Activated CD4-positive, alpha-beta T cell treated with anti-CD3 and anti-CD28 coated beads, Interleukin-2, amount 10 ng/mL, durations not matched to agents 24 days and 14 days (primary cell): ENCODE measurements at places on chromosomes 2 and 18. TPM values are rescaled to one million over a fixed set of nuclear protein-coding genes. Genes with fewer than 3 reads are reported as not detected.

The RFX8 gene
- total RNA-seq: 0.38 and 0.49 TPM in 2 replicates

The TNFAIP6 gene
- total RNA-seq: not detected in 2 replicates

GRCh38 chr2:54497763-54498680 is 41.9 kb downstream of the SPTBN1 start:
- DNase-seq: no peak

GRCh38 chr2:11290713-11291112 is 53.7 kb downstream of the ROCK2 start:
- DNase-seq: no peak

DNA sequence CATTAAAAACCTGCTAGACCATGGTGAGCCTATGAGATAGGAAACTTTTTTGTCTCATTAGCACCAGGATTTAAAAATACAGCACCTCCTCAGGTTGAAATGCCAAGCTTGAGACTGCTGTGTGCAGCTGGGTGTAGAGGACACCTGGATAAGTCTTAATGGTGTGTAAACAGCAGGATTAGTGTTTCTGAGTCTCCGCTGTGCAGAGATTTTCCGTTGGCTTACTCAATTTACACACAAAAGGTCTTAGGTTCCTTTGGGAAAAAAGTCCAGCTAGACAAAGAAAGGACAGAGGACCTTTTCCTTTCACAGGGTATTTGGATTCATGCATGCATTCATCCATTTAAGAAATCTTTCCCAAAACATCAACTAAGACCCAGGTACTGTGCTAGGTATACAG is 168.1 kb downstream of the NRXN1 start:
- no peak for DNase-seq

- no peak for DNase-seq
Measured at GRCh38 chr18:23920054-23920453, 94.5 kb upstream of the TTC39C start.

GRCh38 chr2:62723253-62723652 is 17.7 kb downstream of the EHBP1 start:
- no peak for DNase-seq
